ENCODE measurements at places on chromosomes 2 and 18.

GRCh38 chr18:77366720-77367641 lies 117.3 kb downstream of the GALR1 start:
- peak; percentile 38 for DNase-seq

GRCh38 chr2:72127401-72128058 lies 20.1 kb downstream of the CYP26B1 start:
- no peak for DNase-seq

GRCh38 chr2:105110295-105110829 lies 72.5 kb downstream of the MRPS9 start:
- DNase-seq, result no peak

- no peak for DNase-seq
Observed at GRCh38 chr2:47264686-47265085, 109.6 kb upstream of the STPG4 start.

GRCh38 chr18:59379772-59380522 lies 20.9 kb upstream of the LMAN1 start:
- no peak for DNase-seq

DNA sequence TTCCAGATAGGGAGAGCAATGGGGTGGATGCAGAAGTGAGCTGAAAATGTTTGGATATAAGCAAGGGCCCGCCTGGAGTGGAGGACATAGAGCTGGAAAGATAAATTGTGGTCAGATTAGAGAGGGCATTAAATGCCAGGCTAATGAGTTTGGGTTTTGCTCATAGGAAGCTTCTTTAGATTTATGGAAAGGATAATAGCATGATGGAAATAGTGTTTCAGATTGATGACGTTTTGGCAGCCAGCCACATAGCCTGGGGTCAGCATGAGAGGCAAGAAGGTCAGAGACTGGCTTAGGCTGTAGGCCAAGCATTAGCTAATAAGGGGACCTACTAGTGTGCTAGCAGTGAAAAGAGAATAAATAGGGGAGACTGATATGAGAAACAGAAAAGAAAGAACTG lies 321.6 kb downstream of the STK39 start:
- no peak for DNase-seq

DNA sequence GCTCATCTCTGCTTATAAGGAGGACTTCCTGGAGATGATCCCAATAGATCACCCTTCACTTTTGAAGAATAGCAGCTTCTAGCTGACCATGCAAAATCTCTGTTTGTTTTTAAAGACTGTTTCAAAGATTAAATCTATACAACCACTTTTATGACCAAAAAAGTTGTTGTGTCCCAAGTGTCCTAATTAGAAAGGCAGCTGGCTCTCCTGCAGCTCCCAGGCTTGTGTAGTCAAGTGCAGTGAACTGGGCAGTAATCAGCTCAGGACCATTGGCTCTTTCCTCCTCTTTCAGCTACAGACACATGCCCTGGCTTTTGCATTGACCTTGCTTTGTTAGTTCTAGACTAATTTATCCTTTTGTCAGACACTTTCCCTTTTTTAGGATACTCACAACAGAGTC lies 10.4 kb downstream of the ST8SIA3 start:
- DNase-seq, result no peak

DNA sequence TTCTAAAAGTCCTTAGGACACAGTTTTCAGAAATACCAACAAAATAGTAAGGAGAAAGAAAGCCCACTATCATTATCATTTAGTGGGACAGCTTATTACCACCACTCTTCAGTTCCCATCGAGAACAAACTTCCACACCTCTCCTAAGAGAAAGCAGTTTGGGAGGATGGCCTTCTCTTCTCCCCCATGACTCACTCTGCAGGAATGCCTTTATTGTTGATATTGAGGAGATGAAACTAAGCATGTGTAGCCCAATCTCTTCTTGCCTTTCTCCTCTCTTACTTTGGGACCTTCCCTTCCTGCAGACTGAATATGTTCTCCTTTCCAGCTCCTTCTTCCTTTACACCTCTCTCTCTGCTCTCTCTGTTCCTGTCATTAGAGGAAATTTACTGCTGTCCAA lies 30.0 kb upstream of the ERMN start:
- DNase-seq, result no peak

- no peak for DNase-seq
Observed at GRCh38 chr2:113219889-113220641, 46.3 kb downstream of the PSD4 start.

DNA sequence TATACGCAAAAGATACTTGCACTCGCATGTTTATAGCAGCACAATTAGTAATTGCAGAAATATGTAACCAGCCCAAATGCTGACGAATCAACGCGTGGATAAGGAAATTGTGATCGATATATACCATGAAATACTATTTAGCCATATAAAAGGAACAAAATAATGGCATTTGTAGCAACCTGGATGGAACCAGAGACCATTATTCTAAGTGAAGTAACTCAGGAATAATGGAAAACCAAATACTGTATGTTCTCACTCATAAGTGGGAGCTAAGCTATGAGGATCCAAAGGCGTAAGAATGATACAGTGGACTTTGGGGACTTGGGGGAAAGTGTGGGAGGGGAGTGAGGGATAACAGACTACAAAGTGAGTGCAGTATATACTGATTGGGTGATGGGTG lies 1008.0 kb upstream of the CRIM1 start:
- DNase-seq, result no peak

DNA sequence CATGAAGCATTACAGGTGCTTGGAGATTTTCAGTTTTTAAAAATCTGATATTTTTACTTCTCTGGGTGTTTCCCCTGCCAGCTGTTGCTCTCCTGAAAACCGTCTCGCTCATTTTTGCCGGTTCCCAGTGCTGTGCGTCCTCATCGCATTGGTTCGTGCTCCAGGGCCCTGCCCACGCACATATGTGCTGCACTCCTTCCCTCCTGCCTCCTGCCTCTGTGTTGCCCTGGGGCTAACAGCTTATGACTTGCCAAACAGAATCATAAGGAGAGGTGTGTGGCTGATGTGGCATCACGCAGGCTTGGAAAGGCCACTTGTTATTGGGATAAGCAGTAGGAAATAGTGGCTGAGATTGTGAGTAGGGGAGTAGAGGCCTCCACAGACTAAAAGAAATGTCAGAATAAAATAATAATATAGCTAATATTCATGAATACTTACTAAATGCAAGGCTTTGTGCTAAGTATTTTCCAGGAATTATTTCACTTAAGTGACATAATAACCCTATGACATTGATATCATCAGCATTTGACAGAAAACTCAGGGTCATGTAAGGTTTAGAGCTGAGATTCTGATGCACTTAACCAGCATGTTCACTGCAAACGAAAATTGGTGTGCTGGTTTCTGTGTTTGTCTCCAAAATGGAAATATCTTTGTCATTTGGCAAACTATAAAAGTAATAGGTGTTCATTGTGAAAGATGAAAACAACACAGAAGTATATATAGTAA lies 53.5 kb downstream of the SLC4A1AP start:
- no peak for DNase-seq

DNA sequence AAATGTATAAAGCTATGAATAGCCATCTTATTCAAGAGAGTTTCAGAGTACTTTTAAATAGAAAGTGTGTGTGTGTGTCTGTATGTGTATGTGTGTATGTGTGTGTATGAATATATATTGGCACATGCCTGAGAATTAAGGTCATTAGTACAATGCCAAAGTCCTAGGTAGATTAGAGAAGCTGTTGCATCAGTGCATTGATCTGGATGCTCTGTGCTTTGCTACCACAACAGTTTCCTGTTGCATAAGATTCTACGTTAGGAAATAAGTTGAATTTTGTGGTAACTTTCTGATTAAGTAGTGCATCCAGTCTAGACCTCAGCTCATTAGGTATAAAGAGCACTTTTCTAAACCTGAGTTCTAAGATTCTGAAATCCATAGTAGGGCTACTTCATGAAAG lies 1102.8 kb upstream of the KLHL29 start:
- no peak for DNase-seq

- no peak for DNase-seq
Observed at GRCh38 chr18:45335282-45336043, 279.8 kb upstream of the SLC14A2 start.

GRCh38 chr2:39007875-39008504 lies 112.9 kb downstream of the SOS1 start:
- DNase-seq, result no peak

- DNase-seq, result no peak
Observed at GRCh38 chr18:48136051-48136826, 205.8 kb upstream of the SMAD2 start.

DNA sequence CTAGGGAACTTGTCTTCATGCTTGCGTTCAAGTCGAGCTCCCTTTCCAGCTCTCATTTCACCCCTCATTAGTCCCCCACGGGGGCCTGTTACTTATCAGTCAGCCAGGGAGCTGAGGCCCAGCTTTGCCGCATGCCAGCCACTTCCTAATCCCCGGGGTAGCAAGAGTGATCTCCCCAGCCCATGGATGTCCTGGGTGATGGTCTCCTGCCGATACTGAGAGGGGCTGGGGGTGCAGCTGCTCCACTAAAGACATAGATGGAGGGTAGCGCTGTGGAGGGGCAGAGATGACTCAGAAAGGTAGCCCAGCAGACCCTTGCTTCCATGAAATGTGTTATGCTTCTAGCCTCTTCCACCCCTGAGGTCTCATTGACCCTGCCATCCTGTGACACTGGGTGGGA lies 314.0 kb upstream of the EPAS1 start:
- no peak for DNase-seq

GRCh38 chr2:46767706-46768105 lies 147.9 kb downstream of the MCFD2 start:
- DNase-seq, result no peak

DNA sequence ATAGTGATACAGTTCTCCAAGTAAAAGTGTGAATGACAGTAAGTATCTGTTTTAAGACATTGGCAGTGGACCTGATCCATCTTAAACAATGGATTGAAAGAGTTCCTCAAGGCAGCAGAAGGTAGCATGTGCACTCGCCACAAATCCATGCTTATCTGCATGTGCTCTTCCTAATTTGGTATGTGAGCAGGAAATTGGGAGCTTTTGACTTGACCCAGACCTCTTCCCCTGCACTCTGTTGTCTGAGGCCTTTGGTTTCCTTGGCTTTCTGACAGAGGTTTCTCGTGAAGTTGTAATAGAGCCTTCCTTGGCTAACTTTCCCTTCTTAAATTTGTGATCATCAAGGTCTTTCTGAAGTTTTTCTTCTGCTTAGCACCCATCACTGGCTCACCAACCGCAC lies 114.1 kb downstream of the WDSUB1 start:
- DNase-seq, result no peak

- DNase-seq, result no peak
Observed at GRCh38 chr2:58862244-58862643, 621.1 kb upstream of the FANCL start.

- DNase-seq, result no peak
Observed at GRCh38 chr2:18848646-18849045, 259.3 kb upstream of the NT5C1B start.

DNA sequence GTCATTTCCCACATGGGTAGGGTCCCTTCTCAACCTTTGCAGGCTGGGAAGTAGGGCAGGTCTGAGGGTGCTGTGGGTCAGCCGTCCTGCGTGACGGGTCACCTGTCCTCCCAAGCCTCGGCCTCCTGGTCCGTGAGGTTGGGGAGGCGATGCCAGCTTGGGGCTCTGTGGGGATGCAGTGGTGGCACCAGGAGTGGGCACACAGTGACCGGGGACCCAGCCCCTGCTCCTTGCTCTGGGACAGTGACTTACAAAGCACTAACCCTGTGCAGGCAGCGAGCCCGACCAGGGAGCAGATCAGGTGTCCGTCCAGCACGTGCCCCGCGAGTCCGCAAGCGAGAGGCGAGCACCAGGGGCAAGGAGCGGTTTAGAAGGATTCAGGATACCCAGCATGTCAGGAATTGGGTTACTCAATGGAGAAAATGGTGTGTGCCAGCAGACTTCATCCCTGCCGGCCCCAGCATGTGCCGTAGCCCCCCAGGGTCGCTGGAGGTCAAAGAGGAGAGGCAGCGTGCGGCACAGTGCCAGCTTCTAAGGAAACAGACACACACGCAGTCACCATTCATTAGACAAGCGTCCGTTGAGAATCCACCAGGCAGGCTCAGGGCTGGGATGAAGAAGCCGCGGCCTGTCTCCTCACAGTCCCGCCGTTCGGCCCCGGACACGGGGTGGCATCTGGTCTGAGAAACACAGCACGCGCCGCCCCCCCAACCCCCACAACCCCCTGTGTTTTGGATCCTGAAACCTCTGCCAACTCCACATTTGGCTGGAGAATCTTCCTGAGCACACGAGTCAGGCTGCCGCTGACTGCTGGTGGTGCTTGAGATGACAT lies 11.7 kb downstream of the COLEC11 start:
- no peak for DNase-seq

GRCh38 chr2:224004105-224004695 lies 34.9 kb downstream of the SERPINE2 start:
- DNase-seq, result peak; percentile 8

DNA sequence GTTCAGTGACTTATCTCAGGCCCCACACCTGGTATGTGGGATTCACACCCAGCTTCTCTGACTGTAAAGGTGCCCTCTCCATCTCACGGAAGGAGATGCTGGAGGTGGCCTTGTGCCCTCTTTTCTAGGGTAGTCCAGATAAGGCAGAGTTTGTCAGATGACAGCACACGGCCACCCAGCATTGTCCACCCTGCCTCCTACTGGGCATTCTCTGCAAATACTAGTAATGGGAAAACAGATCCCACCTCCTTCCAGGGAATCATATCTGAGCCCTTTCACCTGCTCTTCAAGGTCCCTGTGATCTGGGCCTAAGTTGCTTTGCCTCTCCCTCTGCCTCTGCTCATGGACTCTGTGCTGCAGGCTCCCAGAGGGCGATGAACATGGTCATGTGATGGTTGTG lies 214.7 kb downstream of the CLIP4 start:
- DNase-seq, result no peak

DNA sequence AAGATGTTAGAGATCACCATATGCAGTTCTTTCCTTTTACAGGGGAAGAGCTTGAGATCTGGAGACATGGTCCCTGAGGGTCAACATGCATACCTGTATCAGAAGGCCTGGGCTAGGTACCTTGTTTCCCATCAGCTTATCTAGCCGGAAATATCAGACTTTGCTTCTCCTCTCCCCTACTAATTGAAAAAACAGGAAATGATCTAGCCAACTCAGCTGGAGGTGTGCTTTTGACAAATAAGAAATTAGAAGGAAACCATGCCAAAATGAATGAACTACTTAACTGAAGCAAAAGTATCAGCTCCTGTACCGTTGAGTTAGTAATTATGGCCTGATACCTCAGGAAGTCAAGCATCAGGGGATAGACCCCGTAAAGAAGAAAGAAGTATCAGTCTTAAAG lies 20.4 kb downstream of the PKP4 start:
- no peak for DNase-seq

DNA sequence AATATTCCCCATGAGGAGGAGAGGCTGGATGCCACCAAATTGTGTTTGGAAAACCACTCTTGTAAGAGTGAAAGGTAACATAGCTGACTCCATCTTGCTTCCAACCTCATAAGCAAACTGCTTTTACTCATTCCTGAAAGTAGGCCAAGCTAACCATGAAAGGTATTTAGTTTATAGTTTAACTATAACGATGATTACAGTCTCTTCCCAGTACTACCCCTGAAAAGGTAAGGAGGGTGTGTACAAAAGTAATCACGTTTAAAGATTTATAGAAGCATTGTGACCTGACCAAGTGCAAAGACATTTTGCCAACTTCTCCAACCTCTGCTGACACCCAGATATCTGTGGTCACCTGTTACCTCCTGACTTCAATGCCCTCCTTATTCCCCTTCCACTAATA lies 122.6 kb downstream of the CD8B2 start:
- no peak for DNase-seq

Data from substantia nigra (tissue), 51 donors.